Ovary (tissue), 10 donors: ENCODE measurements at places on chromosomes 12 and 14. TPM values are rescaled to one million over a fixed set of nuclear protein-coding genes. Genes with fewer than 3 reads are reported as not detected.

GRCh38 chr12:96256672-96257361 is 62.6 kb downstream of the ELK3 start:
- DNase-seq = no peak

DNA sequence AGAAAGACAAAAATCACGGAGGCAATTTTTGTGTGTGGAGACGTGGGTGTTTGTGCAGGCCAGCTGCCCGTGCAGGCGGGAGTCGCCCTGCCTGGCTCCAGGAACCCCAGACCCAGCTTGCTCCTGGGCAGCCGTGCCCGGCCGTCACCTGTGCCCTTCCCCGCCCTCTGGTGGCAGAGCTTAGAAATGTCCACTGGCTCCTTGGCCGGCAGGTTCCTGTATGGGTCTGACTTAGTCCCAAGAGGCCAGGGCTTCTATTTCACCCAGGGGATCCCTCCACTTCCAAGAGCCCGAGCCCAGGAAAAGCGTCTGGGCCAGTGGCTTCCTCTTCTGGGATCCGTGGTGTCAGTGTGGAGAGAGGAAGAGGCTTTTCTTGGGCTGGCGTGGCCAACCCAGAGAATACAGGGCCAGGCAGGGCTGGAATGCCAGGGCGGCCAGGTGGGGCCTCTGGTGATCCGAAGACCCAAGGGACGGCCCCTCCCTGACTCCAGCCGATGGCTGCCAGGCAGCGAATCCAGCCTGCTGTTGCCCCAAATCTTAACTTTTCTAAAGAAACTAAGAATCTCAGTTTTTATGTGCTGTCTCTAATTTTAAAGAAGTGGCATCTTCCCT is 120.9 kb downstream of the TMEM132C start:
- peak; percentile 69 for DNase-seq

GRCh38 chr12:124352839-124353238 is 57.9 kb downstream of the RFLNA start:
- no peak for DNase-seq

DNA sequence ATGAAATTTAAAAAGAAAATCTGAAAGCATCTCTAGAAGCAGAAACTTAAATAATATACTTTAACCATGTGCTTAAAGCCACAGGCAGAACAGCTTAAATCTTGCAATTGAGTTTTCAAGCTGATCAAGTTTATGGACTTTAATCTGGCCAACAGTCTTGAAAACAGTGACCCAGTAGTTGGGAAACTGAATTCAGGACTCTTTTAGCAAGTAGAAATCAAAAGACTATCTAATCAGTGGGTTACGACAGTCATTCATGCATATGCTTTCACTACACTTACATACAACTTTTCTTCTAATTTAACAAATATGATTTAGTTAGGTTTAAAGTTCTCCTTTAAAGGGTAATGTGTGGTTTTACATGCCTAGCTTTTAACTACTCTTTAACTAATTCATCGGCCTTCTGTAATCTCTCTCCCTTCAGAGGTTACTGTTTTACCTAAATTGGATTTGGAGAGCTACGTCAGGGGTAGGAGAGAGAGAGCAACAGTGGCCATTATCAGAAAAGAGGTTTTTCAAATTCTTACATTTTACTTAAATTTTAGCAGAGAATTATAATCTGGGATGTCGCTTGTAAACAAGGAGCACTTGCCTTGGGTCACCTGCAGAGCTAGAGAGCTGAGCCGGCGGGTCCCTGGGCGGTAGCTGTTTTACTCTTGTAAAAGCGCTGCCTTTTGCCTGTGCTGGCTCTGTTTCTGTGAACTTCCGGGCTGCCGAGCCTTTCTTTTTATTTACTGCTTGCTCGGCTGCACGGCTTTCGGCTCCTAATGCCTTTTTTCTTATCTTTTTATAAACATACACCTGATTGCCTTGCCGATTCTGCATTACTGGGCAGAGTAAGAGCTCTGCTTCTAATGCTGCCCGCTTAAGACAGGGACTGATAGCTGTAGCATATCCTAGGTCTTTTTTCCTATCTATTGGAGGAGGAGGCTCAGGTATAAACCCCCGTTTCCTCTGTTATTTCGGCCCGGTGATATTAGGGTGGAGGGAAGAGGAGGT is 17.4 kb upstream of the LYZ start:
- peak; percentile 12 for DNase-seq

DNA sequence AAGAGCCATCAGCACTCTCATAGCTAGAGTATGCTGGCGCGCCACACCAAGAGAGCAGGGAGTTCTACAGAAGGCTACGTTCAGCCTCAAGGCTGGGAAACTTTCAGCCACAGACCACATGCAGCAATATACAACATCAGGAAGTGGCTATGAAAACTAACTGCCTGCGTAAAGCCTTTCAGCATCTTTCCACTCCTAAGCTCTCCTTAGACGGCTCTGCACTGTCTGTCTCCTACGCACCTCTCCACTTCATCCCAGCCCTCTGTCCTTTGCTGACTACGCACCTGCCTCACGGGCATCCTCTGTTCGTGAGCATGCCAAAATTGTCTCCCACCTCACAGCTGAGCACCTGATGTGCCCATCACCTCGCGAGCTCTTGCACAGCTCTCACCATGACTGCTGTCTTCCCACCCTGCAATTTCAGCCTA is 9.7 kb downstream of the MPHOSPH9 start:
- DNase-seq = no peak

- peak; percentile 33 for DNase-seq
These were observed 2.7 kb upstream of the TRAF3 start for GRCh38 chr14:102774391-102775153.

GRCh38 chr14:79841433-79841832 is 369.9 kb downstream of the DIO2 start:
- DNase-seq = no peak

- no peak for DNase-seq
These were observed 685.3 kb downstream of the TRHDE start for GRCh38 chr12:72957454-72957853.

GRCh38 chr12:128042825-128043224 is 224.1 kb upstream of the TMEM132C start:
- DNase-seq = no peak

DNA sequence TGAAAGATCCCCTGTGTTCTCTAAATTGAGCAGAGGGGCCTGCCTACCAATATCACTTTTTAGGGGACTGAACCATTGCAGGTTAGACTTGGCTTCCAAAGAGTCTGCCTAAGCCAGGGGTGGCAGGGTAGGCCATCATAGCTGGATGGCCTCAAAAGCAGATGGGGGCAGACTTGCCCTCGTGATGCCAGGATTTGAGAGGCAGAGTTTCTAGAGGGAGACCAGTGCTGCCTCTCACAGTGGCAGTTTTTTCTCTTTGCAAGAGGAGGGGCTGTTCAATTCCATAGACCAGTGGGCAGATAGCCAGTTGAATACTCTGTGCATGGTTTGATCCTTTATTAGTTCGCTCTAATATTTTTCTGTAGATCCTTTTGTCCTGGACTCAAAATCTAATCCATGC is 23.8 kb upstream of the SMCO2 start:
- DNase-seq = no peak

DNA sequence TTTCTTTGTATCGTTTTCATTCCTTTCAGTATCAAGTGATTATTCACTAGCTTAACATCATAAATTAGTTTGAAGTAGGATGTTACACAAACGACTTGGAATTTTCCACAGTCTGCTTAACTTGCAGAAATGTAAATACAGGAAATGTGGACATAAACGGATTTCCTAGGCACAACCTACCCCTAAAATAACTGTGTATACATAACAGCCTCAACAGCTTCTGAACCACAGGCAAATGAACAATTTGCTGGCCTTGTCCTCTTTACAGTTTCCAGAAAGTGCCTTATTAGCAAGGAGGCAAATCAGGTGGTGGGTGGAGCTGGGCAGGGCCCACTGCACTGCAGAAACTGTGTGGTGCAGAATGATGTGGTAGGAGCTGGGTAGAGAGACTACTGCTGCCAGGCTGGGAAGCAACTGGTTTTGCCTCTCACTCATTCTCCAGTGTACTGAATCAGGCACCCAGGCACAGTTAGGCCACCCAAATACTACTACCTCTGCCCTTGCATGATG is 14.1 kb downstream of the DRAM1 start:
- no peak for DNase-seq

DNA sequence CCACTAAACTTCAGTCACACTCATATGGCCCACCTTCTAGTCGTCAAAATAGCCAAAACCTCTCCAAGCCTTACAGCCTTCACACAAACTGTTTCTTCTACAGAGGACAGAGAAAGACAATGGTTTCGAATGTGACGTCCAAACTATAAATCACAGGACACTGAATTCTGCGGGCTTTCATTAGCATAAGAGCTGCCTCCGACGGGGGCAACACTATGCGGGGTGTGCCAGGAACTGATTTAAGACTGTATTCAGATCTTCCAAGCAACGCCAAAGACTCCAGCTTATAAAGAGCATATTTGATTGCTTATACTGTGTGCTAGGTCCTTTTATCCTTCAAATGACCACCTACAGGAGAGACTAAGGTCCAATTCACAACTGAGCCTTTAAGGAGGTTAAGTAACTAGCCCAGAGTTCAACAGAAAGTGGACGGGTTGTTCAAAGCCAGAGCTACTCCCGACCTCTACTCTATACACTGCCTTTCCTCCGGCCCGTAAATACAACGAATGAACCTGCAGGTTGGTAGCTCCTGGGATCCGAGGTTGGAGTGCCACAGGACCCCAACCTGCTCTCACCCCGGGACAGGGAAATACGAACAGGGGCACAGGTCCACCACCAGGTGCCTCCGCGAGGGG is 575 bp downstream of the L2HGDH start:
- no peak for DNase-seq

The MMP19 gene
- 11.3 TPM for polyA plus RNA-seq

DNA sequence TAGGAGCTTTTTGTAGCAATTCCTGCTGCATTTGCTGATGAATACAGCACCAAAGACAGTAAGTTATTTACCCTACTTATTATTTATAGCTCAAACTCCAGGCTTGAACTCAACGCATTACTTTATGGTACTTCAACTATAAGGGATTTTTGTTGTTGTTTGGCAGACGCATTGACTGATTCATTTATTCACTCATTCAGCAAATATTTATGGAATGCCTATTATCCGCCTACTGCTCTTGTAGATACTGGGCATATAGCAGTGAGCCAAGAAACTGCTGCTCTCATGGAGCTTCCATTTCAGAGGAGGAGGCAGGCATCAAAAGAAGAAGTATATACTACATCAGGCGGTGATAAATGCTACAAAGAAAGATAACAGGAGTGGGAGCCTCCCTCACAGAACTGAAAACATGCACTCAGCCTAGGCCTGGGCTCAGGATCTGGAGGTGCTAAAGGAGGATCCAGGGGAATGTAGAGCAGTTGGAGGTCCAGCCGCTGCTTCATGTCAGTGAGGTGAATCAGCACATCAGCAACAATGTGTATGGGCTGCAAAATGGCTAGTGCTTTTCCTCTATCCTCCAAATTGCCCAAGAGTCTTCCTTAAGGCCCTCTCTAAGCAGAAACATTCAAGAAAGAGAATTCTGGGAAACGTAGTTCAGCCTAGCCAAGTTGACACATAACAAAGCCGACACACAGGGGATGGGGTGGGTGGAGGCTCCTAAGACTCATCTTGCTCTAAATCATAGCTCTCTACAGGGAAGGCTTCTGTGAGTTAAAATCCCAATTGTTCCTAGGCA is 157.5 kb downstream of the NRXN3 start:
- DNase-seq = no peak

DNA sequence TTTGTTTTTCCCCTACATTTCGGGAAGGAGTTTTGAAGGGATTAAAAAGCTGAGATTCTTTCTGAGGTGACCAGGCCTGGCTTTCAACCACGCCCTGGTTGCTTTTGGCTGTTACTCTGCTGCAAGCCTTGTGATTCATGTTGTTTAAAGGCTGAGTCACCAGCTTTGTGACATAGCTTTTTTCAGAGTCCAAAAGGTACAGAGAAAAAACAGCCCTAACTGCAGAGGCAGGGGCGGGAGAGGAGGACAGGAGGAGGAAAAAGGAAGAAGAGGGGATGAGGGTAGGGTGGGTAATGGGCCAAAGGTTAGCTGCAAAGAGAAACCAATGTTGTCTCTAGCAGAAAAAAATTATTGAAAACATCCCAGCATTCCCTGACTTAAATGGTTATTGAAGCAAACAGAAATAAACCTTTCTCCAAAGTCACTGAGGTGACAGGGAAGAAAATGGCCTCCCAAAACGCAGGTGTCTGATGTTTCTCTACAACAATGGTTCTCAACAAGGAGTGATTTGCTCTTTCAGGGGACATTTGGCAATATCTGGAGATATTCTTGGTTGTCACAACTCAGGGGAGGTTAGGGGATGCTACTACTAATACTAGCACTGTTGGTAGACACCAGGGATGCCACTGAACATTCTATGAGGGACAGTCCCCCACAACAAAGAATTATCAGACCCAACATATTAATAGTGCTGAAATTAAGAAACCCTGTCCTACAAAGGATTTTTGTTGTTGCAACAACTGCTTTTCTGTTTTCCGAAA is 2.1 kb upstream of the UBC start:
- no peak for DNase-seq

The P2RX7 gene
- 5.3 TPM for polyA plus RNA-seq
